HT1080 (cell line): ENCODE measurements at places on chromosomes 5 and 9. TPM values are rescaled to one million over a fixed set of nuclear protein-coding genes. Genes with fewer than 3 reads are reported as not detected.

C5orf58 gene
- total RNA-seq: 2.4 and 7.7 TPM in 2 replicates

DNA sequence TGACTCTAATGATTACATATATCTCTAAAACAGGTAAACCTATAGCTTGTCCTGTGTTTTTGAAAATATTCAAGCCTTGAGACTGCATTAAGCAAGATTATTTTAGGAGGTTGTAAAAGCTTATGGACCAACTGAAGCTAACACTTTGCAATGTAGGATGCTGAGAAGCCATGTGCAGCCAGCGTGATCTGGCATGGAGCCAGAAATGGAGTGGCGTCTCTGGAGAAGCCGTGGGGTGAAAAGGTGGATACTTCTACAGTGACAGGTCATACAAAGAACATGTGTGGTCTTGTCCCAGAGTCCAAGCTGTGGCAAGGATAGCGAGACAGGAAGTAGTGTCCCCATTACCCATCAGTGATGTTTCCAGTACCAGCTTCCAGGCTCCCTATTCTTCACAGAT lies 100.8 kb upstream of the CD180 start:
- DNase-seq: no peak

DNA sequence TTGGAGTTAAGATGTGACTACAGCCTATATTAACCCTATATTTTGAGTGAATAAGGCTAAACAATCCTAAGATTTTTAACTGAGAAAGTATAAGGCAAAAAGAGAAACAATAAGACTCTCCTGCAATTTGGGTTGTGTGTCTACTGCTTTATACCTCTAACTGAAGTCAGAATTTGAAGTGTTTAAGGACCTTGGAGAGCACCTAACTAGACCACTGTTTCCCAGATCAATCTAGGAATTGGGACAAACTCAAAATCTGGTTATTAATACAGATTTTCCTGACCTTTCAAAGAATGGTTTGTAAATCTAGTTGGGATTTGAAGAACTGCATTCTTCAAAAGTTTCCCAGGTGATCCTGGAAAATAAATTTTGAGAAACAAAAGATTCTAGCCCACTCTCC lies 42.1 kb downstream of the GABRA1 start:
- DNase-seq: no peak

DNA sequence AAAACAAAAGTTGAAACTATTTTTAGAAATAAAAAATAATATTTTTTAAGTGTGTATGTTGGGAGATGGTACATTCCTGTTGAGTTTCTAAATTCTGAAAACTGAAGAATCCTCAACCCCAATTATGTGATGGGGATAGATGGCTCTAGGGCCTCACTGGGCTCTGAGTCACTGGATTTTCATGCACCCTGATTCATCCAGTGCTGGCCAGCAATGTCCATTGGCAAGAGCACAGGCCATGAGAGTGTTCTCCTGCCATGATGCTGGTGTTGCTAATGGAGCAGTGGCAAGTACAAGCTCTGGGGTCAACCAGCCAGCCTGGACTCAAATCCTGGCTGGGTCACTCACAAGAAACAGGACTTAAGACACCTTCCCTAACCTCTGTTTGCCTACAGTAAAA lies 23.3 kb downstream of the SMIM23 start:
- DNase-seq: no peak

SHC3 gene
- total RNA-seq: 0.03 TPM in 2 replicates

- no peak for DNase-seq
Observed at GRCh38 chr5:164959761-164960160, 1454.3 kb downstream of the MAT2B start.

- no peak for DNase-seq
Observed at GRCh38 chr5:73352649-73353230, 95.8 kb downstream of the FOXD1 start.

IL7R gene
- total RNA-seq: 12.2 and 13.9 TPM in 2 replicates

DNA sequence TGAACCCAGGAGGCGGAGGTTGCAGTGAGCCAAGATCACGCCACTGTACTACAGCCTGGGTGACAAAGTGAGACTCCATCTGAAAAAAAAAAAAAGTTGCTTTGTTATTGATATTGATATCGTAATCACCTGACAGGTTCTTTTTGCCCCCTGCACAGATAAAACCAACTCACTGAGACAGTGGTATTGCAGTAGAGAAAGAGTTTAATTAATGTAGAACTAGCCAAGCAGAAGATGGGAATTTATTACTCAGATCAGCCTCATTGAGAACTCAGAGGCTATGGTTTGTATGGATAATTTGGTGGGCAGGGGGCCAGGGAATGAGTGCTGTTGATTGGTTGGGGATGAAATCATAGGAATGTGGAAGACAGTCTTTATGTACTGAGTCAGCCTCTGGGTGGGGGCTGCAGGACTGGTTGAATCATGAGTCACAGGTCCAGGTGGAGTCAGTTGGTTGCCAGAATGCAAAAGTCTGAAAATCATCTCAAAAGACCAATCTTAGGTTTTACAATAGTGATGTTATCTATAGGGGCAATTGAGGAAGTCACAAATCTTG lies 35.8 kb upstream of the MEGF10 start:
- peak; percentile 95 for DNase-seq

DNA sequence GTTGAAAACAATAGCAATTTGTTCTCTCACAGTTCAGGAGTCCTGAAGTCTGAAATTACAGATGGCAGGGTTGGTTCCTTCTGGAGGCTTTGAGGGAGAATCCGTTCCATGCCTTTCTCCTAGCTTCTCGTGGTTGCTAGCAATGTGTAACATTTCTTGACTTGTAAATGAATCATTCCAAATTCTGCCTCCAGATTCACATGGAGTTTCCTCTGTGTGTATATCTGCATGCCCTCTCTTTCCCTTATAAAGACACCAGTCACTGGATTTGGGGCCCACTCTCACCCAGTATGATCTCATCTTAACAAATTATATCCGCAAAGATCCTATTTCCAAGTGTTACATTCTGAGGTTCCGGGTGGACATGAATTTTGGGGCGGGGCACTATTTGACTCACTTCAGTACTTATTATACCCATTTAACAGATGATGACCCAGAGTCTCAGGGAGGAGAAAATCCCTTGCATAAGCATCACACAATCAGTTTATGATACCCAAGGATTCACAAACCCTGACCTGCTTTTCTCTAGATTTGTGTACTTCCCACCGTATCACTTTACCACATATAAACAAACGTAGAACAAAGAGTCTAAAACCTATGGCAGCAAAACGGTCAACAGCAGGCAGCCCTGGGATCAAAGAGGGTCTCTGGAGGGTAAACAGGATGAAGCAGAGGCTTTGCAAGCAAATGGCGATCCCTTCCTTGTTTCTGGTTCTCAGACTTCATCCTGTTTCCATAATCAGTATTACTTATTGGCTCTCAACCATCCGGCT lies 93.7 kb downstream of the C9orf152 start:
- peak; percentile 53 for DNase-seq

DNA sequence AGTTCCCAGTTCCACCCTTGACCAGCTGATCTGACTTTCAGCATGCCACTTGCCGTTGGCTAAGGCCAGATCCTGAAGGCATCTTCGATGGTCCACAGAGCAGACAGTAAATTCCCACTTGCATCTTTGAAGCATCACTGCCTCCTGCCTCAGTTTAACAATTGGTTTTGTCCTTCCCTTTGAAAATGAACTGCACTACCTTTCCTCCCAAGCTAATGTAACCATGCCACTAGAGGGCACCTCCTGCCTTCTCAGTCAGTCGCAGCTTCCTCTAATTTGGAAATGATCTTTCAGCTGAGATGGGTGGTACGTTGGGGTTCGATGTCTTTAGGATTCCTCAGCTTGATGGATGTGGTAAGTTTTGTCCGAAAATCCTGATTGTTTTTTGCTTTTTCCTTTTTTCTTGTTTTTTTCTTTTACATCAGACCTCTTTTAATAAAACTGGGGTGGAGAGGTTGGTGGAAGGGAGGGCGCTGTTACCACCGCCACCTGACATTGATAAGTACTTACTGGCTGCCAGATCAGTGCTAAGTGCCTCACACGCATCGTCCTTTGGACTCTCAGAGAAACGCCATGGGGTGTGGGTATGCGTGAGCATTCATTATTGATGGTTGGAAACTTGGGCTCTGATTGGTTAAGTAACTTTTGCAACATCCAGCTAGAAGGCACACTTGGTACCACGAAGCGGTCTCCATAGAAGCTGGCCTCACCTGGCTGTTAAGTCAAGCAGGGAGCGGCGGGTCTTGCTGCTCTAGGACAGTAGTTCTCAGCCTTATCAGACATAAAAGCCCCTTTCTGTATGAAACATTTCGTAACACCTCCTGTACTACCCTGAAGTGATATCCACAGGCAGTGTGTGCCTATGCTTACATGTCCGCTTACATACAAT lies 16.9 kb downstream of the PTTG1 start:
- DNase-seq: peak; percentile 62

GRCh38 chr5:157328277-157328912 lies 62.5 kb downstream of the CYFIP2 start:
- peak; percentile 63 for DNase-seq
